ENCODE measurements at places on chromosomes 1 and 21.

GRCh38 chr21:27450216-27450615 lies 483.3 kb upstream of the ADAMTS5 start:
- no peak for DNase-seq

GRCh38 chr1:30409476-30410152 lies 313.8 kb downstream of the MATN1 start:
- DNase-seq = no peak

DNA sequence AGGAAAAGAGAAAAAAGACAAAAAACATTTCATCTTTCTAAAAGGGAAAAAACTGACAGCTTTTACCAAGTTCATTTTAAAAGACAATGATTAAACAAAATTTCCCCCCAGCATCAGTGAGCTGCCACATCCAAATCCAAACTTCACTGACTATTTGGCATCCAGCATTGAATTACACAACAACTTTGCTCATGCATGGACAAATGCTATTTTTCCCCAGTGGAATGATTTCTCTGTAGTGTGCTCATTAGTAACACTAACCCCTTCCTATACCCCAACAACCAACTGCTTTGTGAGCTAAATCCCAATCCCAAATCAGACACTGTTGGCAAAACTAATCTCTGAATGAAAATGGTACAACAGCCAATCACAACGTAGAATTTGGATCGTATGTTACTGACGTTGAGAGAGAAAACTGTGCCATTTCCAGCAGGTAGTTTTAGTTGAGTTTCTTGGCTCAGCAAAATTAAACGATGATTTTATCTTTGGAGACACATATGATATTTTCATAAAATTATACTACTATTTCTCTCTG lies 37.9 kb downstream of the PIK3R3 start:
- no peak for DNase-seq

GRCh38 chr1:228940526-228940925 lies 205.2 kb downstream of the RHOU start:
- no peak for DNase-seq

- no peak for DNase-seq
These were observed 1382.9 kb downstream of the MRPL39 start for GRCh38 chr21:24224422-24224821.

DNA sequence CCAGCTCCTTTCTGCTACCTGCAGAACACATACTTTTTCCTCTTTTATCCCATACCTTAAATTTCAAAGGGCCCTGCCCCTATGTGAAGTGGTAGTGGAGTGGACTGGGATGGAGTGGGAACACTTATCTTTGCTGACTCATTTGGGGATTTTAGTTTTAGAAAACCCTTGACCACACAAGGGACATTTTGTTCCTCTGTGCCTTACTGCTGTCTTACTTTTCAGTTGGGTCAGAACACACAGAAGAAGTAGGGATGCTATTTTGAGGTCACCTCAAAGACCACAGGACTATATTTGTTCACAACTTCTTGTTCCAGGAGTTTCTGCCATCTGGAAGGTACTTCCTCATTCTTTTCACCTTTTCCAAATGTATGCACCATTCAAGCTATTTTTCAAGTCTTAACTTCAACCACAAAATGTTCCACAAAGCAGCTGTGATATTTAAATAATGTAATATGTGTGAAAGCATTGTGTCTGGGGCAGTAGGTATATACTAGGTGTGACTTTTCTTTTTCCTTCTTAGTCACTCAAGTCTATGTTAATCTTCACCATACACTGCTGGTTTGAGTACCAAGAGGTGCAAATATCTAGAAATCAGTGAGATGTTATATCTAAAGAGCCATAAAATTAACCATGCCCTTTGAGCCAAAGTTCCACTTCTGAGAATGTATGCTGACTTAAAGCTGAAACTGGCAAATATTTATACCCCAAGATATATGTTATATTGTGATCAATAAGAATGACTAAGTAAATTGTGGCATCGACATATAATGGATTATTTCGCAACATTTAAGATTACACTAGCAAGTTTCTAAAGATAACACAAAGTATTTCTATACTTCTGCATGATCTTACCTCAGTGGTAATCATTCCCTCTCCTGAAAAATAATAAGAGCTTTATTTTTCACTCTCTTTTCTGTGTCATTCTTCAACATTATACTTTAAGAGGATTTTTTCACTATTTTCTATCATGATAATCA lies 308.5 kb downstream of the MRPL39 start:
- no peak for DNase-seq

GRCh38 chr1:85934516-85934915 lies 222.1 kb downstream of the COL24A1 start:
- DNase-seq = no peak

GRCh38 chr1:229452956-229453801 lies 19.3 kb upstream of the ACTA1 start:
- DNase-seq = no peak

DNA sequence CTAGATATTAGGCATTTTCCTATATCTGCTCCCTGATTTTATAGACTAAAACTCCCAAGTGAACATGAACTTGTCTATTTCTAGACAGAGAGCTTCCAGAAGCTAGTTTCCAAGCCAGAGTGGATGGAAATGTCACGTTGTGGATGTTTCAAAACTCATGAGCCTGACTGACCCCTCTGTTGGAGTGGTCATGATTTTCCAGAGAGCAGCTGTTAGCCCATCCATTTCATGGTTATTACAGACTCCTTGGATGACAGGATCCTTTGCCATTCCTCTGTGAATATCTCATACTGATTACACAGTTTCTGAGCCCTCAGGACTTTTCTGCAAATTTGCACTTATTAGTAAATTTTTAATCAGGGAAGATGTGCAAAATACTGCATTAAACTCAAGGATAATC lies 76.8 kb upstream of the ATF3 start:
- DNase-seq = no peak

DNA sequence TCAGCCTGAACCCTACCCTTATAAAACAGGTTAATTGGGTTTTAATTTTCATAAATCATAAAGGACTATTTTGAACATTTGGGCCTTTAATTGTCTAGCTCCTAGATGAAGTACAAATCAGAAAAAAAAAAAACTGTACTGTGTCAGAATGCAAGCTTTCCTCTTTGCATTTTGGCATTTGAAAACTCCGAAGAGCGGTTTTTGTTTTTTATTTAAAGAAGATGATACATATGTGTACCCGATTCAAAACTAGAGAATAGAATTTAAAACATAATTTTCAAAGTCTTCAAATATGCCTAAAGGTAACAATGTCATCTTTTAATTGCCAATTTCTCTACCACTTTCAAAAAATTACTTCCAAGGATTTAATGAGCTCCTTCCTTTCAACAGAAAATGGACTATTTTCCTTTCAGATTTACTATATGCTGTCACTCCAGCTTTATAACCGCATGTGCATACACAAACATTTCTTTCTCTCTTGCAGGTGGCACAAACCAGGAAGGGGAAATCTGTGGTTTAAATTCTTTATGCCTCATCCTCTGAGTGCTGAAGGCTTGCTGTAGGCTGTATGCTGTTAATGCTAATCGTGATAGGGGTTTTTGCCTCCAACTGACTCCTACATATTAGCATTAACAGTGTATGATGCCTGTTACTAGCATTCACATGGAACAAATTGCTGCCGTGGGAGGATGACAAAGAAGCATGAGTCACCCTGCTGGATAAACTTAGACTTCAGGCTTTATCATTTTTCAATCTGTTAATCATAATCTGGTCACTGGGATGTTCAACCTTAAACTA lies 33.7 kb downstream of the MRPL39 start:
- DNase-seq = peak; percentile 53

GRCh38 chr1:246355411-246356230 lies 151.5 kb downstream of the SMYD3 start:
- DNase-seq = no peak

DNA sequence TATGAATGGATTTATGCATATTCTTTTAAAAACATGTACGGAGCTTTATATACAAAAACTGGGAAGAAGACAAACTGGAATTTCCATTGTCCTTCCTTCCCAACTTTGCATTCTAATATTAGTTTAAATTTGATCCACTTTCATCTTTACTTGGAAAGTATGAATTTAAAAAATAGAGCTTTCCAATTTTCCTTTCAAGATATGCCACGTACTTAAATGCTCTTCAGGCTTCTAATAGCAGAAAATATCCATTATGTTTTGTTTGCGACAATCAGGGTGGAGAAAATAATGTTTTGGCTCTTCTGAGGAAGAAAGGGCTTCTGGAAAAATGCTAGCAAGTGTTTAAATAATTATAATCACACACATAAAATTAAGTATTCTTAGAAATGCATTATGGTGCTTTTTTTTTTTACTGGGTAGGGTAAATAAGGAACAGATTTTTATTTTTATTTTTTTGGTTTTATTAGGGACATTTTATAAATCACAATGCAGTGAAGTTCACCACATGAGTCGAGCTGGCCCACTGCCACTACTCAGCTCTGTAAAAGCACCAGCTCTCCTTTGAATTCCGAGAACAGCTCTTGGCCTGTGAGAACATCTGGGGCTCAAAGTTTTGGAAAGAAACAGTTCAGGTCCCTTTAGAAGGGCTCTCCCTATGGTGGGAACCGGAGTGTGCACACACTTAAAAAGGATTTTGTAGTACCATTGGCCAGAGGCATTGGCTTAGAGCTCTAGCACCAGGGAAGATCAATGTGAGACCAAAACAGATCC lies 287.4 kb upstream of the LYPLAL1 start:
- no peak for DNase-seq

DNA sequence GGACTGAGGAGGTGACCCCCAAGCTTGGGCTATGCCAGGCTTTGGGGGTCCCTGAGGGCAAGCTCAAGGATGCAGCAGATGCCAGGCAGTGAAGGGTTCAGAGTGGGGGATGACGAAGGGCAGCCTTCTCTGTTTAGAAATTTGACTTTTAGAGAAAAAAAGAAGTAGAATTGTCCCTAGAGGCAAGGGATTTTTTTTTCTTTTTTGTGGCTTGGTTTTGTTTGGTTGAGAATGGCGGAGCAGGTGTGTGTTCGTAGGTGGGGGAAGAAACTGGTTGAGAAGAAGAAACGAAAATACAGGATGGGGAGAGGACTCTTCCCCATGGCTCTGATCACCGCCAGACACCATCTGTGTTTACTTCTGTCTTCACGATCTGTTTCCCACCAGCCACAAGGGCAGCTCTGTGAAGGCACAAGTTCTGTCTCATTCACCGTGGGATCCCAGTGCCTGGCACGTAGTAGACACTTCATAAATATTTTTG lies 8.2 kb downstream of the PLA2G5 start:
- DNase-seq = no peak

- DNase-seq = no peak
These were observed 61.5 kb upstream of the LYST start for GRCh38 chr1:235928197-235928596.

DNA sequence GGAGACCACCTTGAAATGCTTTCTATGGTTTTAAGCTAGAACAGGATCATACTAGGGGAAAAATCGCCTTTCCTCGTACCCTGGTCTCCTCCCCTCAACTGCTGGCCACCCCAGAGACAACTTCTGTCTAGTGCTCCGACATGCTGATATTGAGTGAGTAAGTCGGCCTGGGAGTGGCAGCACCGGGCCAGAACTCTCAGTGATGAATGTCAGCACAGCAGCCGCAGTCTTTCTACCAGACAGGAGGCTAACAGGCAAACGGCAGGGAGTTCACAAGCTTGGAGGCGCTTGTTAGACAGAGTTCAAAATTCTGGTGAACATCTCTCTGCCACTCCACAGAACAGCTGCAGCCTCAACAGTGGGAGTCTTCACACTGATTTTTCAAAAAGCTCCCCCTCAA lies 716.9 kb downstream of the ADGRL2 start:
- no peak for DNase-seq

- DNase-seq = no peak
These were observed 20.4 kb upstream of the SCAF4 start for GRCh38 chr21:31752352-31752751.

GRCh38 chr1:52474807-52475206 lies 70.4 kb downstream of the PRPF38A start:
- no peak for DNase-seq

- no peak for DNase-seq
These were observed 3.9 kb upstream of the ITLN1 start for GRCh38 chr1:160888926-160889325.

GRCh38 chr1:36793452-36793851 lies 240.9 kb downstream of the GRIK3 start:
- DNase-seq = no peak

GRCh38 chr1:49854741-49855140 lies 169.0 kb downstream of the AGBL4 start:
- no peak for DNase-seq

DNA sequence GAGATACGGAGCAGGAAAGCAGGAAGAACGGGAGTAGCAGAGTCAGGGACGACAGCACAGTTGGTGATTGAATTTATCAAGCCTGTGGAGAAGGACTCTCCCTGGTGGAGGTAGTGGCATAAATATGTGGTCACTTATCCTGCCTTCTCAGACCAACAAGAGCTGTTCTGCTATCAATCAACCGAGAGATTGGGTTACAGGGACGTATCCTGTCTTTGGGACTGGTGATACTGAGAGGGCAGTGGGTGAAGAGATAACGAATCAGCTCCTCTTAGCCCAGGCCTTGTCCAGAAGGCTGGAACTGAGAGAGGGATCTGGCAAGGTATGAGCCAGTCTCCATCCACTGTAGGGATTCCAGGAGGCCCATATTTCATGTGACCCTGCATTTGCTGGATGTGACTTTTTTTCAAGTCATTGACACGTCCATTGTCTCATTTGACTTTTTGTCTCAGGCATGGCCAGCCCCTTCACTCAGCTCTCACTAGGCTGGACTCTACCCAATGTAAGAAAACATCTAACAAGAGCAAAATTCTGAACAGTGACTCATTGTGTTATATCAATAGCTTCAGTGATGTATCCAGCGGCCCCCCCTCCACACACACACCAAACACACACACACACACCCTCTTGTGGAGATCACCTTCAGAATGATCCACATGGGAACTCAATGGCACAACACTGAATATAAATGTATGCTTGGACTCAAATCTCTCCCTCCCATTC lies 11.3 kb downstream of the C1orf116 start:
- no peak for DNase-seq

DNA sequence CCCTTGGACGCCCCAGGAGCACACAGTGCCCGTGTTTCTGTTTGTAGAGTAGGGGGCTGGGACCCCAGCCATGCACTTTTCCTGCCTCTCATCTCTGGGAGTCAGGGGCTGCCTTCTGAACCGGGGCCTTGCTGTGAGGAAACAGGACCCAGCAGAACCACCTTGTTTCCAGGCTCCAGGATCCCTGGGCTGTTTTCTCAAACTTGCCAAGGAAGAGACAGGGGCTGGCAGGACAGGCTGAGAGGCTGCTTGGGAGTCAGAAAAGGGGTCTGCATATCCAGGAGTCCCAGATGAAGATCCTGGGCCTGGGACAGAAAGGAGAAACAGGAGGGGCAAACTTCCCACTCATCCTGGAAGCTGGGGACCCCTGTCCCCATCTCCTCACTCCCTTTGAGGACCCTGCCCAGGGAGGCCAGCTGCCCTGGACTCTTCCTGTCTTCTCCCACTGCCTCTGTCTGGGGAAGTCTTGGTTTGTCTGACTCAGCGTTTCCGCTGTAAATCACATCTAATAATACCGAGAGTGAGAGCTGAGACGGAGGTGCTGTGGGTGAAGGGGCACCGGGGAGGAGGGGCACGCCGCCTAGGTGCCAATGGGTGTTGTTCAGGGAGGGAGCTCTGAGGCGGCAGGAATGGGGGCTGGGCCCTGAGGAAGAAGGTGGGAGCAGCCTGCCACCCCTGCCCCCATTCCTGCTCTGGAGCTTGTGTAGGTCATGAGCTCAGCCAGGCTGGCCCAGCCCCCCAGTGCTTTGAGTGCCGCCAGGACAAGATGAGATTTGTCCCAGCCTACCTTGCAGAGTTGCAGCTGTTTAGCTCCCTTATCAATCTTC lies 16.7 kb downstream of the POU3F1 start:
- peak; percentile 53 for DNase-seq

Measured in stimulated activated CD8-positive, alpha-beta memory T cell treated with anti-CD3 and anti-CD28 coated beads, Interleukin-7, amount 100 ng/mL, for 4 hours (primary cell).